ENCODE measurements at places on chromosomes 6 and 20.

DNA sequence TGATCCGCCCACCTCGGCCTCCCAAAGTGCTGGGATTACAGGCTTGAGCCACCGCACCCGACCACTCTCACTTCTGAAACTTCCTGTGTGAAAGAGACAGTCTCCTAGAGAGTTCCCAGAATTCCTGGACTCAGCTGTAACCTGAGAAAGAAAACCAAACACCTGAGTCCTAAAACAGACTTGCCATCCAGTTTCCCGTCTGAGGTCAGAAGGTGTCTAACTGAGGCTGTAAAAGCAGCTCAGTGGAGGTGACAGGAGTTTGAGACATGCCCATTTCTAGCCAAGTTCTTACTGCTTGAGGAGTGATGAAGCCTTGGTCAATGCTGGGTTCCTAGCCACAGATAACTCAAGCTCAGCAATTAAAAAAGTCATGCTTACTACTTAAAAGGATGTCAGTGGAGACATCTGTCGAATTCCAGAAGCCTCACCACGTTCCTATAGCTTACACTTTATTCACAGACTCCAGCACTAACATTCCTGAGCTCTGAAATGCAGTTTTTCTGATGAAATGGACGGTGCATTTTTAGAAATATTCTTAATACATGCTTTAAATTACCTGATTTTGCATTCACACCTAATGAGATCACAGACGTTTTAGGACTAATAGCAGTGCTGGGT is 6.1 kb downstream of the UQCC2 start:
- no peak for DNase-seq

DNA sequence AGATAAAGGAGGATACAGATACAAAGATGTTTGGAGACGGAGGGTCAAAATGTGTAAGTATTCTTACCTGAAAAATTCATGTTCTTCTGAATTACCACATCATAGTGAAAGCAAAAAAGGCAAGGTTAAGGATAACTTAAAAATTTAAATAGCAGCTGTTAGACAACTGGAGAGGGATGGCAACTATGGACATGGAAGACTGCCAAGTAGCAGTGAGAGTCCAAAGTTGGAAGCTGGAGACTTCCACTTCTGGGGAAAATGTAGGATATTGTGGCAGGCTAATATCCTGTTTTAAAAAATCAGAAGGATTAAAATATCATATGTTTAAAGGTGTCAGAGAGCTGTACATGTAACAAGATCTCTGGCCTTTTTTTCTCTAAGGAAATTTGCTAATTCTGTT is 29.8 kb downstream of the SYCP2 start:
- no peak for DNase-seq

- no peak for DNase-seq
Observed at GRCh38 chr6:4394786-4395185, 259.4 kb upstream of the ECI2 start.

GRCh38 chr6:75180864-75181263 is 25.0 kb downstream of the COL12A1 start:
- DNase-seq: no peak

DNA sequence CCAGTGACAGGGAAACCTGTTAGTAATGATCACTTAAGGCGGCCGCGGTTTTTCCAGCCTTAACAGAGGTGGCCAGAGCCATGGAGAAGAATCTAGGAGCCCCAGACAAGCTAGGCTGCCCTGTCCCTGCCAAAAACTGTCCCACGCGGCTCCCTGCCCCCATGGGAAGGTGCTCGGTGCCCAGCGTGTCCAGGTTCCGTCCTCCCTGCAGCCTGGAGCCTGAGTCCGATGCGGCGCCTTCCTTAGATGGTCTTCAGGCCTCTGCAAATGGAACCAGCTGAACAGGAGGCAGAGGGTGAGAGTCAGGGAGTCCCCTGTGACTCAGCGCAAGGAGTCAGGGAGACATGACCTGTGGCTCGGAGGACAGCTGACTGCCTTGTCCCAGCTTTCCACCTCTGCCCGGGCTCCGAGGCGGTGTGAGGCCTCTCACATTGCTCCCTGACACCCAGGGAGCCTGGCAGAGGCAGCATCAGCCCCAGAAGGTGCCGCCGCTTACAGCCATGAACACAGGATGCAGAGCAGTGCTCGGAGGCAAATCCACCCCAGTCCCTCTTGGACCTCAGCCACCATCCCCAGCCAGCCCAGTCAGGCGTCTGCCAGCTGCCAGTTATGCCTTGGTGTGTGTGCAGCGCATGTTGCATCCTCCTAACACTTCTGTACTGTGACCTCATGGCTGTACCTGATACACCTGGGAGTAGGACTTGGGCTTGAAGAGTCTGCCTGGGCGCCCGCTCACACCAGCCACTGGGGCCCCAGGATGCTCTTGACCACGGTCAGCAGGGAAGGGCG is 377.7 kb downstream of the CDH4 start:
- no peak for DNase-seq

GRCh38 chr20:52889225-52889624 is 82.9 kb upstream of the TSHZ2 start:
- no peak for DNase-seq

DNA sequence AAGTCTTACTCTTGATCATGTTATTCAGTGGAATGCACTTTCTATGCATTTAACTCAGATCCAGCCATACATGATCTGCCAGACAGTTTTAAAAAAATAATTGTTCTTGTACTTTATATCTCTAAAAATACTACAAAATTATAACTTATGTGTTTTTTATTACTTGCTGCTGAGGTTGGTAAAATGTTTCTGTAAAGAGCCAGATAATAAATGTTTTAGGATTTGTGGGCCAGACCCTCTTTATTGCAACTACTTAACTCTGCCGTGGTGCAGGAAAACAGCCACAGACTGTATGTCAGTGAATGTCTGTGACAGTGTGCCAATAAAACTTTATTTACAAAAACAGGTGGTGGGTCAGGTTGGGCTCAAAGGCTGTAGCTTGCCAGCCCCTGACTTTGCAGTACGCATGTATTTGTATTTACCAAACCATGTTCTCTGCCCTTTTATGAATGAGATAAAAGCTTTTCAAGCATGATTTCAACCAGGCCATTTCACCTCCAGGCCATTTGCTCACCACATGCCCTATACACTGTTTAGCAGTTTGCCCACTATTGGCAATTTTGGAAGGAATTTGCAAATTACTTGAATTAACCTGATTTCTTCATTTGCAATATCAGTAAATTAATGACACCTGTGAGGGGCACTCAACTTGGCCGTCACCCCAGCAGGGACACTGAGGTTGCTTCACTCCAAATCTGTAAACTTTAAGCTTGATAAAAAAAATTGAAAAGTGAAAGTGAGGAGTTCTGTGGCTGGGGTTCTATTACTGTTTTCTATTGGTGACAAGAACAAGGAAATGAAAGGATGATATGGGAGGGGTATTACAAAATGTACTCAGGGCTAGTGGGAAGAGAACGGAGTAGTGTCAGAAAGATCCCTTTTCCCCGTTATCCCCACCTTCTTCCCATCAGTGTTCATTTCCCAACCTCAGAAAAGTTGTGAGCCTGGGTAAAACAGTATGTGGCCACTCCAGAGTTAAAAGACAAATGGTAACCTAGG is 133.4 kb downstream of the CEBPB start:
- no peak for DNase-seq

GRCh38 chr6:17714879-17715851 is 8.4 kb upstream of the NUP153 start:
- DNase-seq: no peak

DNA sequence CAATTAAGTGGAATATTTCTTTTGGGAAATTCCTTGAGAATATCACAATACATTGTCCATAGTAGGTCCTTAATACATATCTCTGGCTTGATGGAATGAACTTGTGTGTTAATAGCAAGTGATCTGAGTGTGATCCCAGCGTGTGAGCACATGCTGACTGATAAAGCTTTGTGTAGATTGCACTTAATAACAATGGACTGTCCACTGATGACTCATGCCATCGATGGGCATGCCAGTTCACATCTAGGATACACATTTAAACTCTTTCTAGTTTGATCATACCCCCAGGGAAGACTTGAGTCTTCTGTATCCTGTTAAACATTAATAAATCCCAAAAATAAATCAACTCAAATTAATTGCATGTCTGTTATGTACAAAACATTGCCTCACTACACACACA is 454.3 kb upstream of the SPTLC3 start:
- DNase-seq: no peak

DNA sequence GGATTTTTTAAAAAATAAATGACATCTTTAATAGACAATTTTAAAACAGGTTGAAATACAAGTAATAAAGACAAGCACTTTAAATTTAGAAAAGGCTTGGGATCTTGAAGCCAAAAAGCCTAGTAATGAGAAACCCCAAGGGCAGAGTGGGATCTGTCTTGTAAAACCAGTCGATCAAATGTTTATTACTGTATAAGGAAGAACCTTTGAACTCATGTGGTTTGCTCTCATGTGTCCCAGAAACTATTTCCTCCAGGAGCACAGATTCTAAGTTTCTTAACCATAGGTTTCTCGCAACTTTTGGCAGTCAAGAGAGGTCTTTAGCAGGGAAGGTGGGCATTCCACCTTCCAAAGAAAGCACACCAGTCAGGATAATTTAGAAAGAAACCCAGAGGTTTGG is 541.7 kb upstream of the BTBD3 start:
- DNase-seq: no peak

DNA sequence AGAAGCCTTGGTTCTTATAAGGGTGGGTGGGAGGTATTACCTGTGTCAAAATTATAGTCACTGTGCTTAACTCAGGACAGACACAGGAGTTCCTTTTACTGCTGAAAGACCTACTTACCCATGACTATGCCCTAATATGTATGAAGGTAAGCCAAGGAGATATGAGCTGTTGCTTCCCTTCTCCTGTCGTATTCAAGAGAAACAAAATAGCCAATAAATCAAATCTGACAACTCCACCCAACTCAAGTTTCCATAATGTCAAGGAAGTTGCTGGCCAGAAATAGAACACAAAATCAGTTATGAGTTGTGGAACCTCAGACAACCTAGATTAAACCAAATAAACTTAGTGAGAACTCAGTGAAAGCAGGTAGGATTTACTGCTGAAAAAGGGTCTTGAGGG is 25.1 kb downstream of the ZNF133 start:
- DNase-seq: no peak

DNA sequence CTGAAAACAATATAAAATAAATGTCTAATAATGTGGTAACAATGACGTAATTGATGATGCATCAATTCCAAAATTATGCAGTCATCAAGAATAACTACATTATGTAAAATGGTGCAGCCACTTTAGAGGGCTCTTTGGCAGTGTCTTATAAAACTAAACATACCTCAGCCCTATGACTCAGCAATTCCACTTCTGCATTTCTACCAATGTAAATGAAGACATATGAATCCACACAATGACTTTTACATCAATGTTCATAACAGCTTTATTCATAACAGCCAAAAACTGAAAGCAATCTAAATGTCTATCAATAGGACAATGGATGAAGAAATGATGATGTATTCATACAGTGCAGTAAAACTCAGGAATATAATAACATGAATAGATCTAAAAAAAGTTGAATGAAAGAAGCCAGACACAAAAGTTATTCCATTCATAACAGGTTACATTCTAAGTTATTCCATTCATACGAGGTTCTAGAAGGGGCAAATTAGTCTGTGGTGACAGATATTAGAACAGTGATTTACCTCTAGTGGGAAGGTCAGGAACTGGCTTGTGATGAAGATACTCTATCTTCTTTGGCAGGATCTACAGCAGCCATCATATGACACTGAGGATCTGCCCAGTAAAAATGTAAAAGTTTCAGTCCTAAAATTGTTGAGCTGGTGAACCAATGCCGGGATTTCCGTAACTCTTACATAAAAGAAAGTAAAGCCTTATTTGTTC is 396.1 kb downstream of the PLCB1 start:
- DNase-seq: no peak

DNA sequence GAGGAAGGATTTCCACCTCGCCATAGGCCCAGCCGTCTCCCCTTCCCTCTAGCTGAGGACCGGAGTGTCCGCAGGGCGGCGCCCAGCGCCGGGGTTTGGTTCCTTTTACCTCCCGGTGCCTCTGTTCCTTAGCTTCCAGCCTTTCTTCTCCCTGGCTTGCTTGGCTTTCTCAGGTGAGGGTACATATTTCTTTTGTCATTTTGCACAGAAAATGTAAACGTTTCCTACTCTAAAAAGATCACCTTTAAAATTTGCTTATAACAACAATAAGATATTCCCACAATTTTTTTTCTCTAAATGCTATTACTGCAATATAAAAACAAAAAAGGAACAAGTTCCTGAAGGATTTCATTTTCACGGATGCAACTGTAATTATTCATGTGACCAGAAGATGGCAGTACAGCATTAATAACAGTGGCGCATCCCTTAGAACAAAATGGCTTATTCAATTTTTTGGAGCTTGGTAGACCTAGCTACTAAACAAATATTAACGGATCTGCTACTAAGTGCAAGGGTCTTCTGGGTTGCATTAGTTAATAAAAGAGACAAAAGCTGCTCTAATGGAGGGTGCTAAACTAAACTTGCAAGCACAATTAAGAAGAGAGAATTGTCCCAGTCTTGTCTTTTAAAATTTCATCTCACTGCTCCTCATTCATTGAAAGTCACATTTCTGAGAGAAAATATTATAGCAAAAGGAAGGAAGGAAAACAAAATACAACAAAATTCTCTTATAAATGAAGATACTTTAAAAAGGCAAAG is 172.9 kb downstream of the ADGRG6 start:
- no peak for DNase-seq

GRCh38 chr20:50286609-50287008 is 96.0 kb downstream of the CEBPB start:
- DNase-seq: no peak

DNA sequence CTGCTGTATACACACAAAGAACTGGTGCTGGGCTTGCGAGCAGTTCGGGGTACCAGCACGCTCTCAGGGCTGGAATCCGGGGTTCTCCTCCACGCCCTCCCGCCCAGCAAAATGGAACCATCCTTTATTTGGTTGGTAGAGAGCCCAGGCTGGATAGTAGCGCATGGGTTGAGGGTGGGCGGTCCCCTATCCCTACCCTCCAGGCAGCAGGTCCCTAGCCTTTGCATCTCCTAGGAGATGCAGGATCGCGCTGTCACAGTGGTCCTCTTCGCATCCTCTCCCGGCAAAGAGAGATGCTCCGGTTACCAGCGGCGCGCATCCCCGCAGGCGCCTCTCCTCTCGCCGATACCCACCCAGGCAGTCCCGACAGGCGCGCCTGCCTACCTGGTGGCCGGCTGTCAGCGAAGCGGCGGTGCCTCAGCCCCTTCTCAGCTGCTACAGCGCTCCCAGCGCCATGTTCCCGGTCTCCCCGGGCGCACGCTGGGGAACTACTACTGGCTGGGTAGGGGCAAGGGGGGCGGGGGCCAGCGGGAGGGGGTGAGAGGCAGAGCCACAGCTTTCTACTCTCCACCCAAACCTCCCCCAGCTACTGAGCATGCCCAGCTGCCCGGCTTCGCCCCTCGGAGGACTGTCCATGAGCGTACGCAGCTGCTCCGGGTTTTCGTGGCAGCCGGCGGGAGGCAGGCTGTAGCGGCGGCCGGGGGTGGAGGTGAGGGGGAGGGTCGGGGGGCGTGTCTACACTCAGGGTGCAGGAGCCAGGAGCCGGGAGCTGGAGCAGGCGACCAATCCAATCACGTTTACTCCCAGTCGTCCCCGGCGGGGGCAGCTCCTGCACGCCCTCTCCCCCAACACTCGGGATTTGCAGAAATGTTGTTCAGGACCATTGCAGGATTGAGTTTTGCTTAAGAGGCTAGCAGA is at the start of gene PAK5:
Gene PAK5 (minus strand): TSS at position 699 of the 918 bp plus-strand sequence. CDS start 194,748 bp downstream, outside the sequence.
- no peak for DNase-seq
